Skeletal muscle cell (primary cell): ENCODE measurements at places on chromosomes 6 and 20.

GRCh38 chr6:16136091-16136490 lies 7.2 kb downstream of the MYLIP start:
- DNase-seq, result no peak

- DNase-seq, result no peak
Measured at GRCh38 chr6:81734081-81734480, 18.4 kb downstream of the TENT5A start.

- no peak for DNase-seq
Measured at GRCh38 chr6:139439349-139439748, 64.9 kb upstream of the CITED2 start.

DNA sequence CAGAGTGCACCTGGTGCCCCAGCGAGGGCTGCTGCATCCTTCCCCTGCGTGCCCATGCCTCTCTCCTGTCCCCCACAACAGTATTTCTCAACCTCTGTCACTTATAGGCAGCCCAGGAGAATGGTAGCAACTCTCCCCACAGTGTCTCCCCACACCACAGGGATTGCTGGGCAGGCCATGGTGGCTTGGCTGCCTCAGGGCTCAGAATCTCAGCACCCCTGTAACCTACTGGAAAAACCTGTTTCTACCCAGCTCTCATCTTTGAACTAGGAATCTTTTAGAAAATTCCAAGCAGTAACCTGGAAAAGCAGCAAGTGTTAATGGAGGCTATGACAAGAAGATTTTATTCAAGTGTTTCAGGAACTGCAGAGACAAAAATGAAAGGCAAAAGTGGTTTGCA lies 38.0 kb downstream of the CD164 start:
- DNase-seq, result no peak

- DNase-seq, result no peak
Measured at GRCh38 chr20:10611357-10611756, 62.4 kb downstream of the JAG1 start.

GRCh38 chr20:63416631-63417030 lies 55.5 kb upstream of the CHRNA4 start:
- DNase-seq, result no peak

DNA sequence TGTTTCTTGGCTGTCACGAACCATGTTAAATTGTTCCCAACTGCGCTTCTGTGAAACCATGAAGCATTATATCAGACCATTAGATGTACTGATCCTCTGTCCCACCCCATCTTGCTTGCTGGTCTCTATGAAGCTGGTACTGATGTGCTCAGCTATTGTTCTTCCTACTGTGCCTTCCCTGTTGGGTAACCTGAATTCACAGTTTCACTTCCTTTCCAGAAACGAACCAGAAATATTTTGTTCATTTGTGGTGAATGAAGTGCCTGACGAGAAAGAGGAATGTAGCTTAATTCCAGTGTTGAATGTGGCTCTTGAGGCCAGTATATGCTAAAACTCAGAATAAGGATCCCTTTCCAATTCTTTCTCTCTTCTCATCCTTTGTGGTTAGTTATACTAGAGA lies 58.1 kb upstream of the SNAP91 start:
- no peak for DNase-seq

GRCh38 chr6:158226655-158227512 lies 58.7 kb downstream of the GTF2H5 start:
- no peak for DNase-seq
